ENCODE measurements at places on chromosomes 5 and 9.

GRCh38 chr5:78903861-78904260, 81.2 kb downstream of the ARSB start:
- DNase-seq: no peak

- DNase-seq: no peak
These were observed 24.1 kb downstream of the PCSK1 start for GRCh38 chr5:96408841-96409538.

DNA sequence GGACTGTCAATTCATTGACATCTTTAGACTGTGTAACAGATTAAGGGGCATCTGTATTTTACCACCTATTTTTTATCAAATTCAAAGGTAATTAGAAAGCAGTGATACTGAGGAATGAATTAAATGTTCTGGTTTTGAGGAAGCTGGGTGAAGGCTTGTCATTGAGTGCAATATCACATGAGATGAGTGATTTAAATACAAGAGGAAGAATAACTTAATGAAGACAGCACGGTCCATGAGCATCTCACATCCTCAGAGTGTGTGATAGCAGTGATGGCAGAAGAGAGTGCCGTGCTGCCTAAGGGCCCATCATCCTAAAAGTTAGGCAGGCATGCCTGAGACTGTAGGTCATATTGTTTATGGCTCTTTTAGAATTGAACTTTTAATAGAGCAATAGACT, 263.3 kb downstream of the MAST4 start:
- DNase-seq: no peak

DNA sequence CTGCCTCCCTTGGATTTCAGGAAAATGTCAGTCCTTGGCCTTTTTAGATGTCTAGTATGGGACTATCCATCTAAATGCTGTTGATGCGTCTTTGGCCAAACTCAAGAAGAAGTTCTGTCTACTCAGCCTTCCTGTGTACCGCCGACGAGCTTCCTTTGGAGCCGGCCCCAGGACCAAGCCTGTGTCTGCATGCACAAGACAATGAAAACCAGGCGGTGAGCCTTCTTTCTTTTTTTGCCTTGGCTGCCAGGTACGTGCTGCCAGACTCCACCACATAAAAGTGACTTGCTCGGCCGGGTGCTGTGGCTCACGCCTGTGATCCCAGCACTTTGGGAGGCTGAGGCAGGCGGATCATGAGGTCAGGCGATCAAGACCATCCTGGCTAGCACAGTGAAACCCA, 6.0 kb upstream of the NEURL1B start:
- DNase-seq: no peak

DNA sequence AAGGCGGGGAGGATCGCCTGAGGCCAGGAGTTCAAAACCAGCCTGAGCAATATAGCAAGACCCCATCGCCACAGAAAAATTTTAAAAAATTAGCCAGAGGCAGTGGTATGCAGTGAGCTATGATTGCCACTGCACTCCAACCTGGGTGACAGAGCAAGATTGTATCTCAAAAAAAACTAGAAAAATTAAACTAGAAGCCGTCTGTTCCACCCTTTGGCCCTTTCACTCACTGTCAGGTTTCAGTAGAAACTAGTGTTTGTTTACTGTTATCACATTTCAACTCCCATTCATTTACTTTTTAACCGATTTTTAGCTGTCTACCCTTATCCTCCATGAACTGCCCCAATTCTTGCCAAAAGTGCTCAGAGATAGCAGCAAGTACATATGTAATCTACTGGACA, 8.3 kb downstream of the UGCG start:
- DNase-seq: no peak

GRCh38 chr9:1337169-1337568, 287.0 kb downstream of the DMRT2 start:
- DNase-seq: no peak

- DNase-seq: no peak
These were observed 77.9 kb upstream of the VPS13A start for GRCh38 chr9:77099388-77099787.

GRCh38 chr5:158202801-158203200, 343.9 kb upstream of the CLINT1 start:
- DNase-seq: no peak

DNA sequence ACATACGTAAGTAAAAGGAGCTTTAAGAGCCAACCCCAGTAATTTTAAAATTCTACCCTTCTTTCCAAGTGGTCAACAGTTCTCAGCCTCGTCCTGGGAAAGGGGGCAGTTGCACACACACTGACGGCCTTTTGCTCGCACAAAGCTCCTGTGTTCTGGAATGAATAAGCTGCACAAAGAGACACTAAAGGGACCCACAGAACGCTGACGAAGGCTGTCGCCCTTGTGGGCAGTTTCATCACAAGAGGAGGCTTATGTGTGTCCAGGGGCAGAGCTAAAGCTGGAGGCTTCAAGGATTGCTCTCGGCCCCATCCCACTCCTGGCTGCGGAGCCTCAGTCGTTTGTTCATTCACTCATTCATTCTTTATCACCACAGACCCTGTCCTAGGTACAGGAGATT, 67.0 kb upstream of the NEK6 start:
- DNase-seq: no peak

DNA sequence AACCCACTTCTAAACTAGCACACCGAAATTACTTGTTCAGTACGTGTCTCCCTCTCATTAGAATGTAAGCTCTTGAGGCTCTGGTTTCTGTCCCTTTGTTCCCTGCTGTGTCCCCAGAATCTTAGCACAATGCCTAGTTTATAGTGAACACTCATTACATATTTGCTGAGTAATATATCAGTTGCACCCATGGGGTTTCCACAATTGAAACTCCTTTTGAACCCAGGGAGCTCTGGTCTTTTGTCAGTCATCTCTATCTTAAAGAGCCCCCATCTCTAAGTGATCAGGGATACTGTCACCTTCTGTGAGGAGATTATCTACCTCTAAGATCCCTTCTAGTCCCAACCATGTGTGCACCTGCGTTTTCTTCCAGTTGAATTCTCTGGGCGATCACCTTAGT, 12.8 kb downstream of the CAMK4 start:
- no peak for DNase-seq

DNA sequence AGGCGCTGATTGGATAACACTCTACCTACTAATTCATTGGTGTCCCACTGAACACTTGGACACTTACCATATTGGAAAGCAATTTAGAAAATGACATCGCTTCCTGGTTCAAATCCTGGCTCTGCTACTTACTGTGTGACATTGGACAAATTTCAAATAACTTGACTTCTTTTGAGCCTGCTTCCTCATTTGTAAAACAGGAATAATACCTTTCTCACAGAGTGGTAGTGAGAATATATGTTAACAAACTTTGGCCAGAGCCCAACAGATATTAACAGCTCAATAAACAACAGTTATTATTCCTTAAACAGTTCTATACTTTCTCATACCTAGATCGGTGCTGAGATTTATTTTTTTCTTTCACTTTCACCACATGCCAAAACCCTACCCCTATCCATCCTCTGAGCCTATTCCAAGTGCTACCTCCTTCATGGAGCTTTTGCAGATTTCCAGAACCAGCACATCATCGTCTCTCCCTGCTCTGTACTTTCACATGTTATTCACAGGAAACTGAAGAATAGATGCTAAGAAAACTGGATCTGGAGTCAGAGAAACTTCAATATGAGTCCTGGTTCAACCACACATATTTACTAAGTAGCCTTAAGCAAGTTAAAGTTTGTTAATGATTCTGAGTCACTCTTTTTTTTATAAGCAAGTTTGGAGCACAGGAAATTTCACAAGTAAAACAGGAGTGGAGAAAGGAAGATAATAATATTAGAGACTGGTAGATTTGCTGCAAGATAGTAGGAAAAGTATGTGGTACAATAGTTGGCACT, 92.3 kb downstream of the STRBP start:
- DNase-seq: no peak

- no peak for DNase-seq
These were observed 158.0 kb upstream of the PPP1R26 start for GRCh38 chr9:135321580-135321979.

- DNase-seq: no peak
These were observed 99.9 kb downstream of the FAM174A start for GRCh38 chr5:100634937-100635534.

- no peak for DNase-seq
These were observed 267.9 kb downstream of the CDK5RAP2 start for GRCh38 chr9:120312031-120312430.

Measured in Calu3 (cell line).